ENCODE measurements at places on chromosomes 12 and 14. TPM values are rescaled to one million over a fixed set of nuclear protein-coding genes. Genes with fewer than 3 reads are reported as not detected.
A peak's percentile ranks its signal among the peaks of the same experiment; 100 is the strongest.

Gene IL31
- not detected for total RNA-seq

Gene KRT82
- not detected for total RNA-seq

Gene GLT8D2
- total RNA-seq = 68.9 TPM

Gene ARF6
- 16.0 TPM for total RNA-seq

Gene KRT3
- not detected for total RNA-seq

GRCh38 chr14:104726600-104727451 lies 2.8 kb downstream of the ADSS1 start:
- DNase-seq = no peak

- no peak for DNase-seq
Measured at GRCh38 chr14:35045798-35046047, 349 bp upstream of the FAM177A1 start.

- no peak for DNase-seq
Measured at GRCh38 chr14:93007225-93007997, 84.5 kb downstream of the CHGA start.

DNA sequence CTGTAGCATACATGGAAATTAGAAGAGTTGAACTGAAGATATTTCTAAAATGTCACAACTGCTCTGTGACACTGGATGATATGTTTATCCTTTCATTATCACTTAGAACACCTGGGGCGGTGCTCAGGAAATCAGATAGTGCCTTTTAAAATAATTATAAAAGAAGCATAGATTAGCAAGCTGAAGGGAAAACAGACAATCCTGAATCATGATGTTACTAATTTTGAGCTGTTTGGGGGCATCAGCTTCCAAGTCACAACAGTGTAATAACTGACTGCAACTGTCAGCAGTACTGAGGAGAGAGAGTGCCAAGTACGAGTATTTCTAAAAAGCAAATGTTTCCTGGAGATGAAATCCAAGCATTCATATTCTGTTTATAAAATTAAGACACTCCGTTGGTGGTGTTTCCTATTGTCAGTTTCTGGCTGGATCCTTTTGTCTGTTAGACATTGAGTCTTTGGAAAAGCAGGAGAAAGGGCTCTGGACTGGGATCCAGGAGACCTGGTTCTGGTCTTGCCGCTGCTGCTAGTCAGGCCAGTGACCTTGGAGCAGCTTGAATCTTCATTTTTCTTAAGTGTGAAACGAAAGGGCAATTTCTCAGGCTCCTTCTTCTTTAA lies 380.1 kb downstream of the EGLN3 start:
- peak; percentile 64 for DNase-seq

DNA sequence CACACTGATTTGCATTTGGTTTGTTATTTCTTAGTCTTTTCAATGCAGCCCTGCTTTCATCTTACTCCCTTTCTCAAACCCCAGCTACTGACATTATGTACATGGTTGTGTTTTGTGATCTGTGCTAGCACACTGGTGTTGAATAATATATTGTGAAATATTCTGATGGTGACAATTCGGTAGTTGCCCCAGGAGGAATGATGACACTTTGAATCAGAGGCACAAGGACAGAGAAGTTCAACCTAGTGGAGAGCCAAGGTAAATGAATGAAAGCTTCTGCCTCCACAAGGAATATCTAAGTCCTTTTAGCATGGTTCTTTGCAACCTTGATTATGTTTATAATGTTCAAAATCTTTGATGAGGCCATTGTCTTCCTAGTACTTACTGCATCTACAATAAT lies 159.9 kb downstream of the PDE3A start:
- DNase-seq = no peak
